ENCODE measurements at places on chromosomes 5 and 9. TPM values are rescaled to one million over a fixed set of nuclear protein-coding genes. Genes with fewer than 3 reads are reported as not detected.

GRCh38 chr5:138946831-138947560 lies 71.9 kb upstream of the LRRTM2 start:
- DNase-seq: no peak

GRCh38 chr9:77418226-77418625 lies 229.9 kb downstream of the GNA14 start:
- no peak for DNase-seq

DNA sequence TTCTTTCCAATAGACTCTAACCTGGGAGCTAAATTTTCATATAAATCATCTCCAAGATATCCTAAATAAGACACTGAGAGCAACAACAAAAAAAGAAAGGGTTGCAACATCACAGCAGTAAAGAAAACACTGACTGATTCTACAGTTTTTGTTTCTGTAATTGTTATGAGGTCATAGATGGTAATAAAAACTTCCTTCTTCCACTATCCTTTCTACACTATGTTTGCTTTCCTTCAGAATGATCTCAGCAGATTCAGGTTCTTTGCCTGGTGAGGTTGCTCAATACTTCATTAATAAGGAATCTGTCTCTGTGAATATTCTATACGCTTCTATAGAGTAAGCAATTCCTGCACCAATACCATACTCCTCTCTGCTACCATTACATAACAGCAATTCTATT lies 835.6 kb upstream of the GRAMD2B start:
- no peak for DNase-seq

The CCNO gene
- 0.32 TPM for total RNA-seq

DNA sequence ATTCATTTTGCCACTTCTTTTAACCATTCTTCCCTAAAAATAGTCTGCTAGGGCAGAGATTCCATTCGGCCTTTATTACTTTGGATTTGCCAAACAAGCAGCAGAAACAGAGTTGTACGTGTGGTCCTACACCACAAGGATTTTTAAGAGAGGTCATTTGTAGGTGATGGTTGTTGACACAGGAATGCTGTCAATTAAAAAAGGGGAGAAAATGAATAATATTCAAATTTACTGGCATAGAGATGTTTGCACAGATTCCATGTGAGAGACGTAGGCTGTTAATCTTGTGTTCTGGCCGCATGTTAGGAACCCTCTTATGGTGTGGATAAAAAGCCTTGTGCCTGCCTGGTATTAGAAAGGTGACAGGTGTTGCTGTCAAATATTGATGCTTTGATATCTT lies 34.9 kb downstream of the TRIO start:
- no peak for DNase-seq

DNA sequence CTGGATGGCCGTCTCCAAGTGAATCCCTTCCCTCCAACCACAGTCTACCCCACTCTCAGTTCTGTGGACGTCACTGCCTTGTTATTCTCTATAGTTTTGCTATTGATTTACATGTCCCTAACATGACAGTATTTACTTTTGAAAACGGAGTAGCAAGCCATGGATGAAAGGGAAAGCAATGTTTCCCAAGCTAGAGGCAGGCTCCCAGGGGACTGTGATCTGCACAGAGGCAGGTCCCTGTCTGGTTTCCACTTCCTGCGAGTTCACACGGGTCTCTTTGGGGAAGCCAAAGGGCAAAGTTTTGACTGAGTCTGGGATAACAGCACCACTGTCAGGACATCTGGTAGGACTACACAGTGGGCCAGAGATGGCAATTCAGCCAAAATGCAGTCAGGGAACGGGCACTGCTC lies 12.7 kb downstream of the C9orf153 start:
- DNase-seq: no peak

GRCh38 chr5:80275347-80275746 lies 19.5 kb upstream of the SERINC5 start:
- no peak for DNase-seq

The SIT1 gene
- total RNA-seq: not detected

The TTF1 gene
- 10.3 TPM for total RNA-seq

DNA sequence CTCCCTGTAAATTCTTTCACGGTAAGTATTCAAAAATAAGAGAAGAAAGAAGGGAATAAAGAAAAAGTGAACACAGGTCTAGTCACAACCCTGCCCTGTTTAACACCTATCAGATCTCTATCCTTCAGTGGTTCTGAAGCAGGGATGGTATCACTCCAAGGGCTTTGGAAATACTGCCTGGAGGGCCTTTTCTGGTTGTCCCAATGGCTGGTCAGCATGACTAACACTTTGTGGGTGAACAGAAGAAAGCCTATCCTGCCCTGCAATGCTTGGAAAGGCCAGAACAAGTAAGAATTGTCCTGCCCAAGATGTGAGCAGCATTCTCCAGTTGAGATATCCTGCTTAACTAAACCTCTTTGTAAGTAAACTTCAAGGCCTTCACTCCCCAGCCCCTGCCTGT lies 124.9 kb downstream of the TMEM167A start:
- no peak for DNase-seq

GRCh38 chr5:113806904-113807303 lies 293.4 kb downstream of the YTHDC2 start:
- no peak for DNase-seq

The FOXD4L5 gene
- total RNA-seq: 0.11 TPM

DNA sequence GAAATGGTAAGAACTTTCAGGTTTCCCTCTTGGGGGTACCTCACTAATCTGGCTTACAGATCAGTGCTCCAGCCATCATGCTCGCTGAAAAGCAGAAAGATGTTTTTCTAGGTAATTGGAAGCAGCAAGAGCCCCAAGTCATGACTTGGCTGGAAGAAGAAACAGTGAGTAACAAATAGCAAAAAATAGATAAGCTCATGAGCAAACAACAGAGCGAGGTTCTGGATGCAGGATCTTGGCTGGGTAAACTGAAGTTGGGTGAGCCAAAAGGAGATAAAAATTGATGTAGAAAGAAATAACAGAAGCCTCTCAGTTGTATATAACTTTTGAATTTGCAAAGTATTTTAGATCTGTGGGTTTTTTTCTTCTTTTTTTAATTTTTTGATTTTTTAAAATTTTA lies 110.1 kb downstream of the INSYN2B start:
- DNase-seq: no peak

Measured in pulmonary artery endothelial cell (primary cell).